ENCODE measurements at places on chromosomes 4 and X.

DNA sequence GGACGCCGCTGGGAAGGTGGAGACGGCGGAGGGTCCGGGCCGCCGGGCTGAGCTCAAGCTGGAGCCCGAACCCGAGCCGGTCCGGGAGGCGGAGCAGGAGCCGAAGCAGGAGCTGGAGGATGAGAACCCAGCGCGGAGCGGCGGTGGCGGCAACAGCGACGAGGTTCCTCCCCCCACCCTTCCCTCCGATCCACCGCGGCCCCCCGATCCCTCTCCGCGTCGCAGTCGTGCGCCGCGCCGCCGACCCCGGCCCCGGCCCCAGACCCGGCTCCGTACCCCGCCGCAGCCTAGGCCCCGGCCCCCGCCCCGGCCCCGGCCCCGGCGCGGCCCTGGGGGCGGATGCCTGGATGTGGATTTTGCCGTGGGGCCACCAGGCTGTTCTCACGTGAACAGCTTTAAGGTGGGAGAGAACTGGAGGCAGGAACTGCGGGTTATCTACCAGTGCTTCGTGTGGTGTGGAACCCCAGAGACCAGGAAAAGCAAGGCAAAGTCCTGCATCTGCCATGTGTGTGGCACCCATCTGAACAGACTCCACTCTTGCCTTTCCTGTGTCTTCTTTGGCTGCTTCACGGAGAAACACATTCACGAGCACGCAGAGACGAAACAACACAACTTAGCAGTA, 483 bp downstream of the USP27X start:
- DNase-seq = no peak

GRCh38 chrX:46381630-46382029, 163.6 kb downstream of the ZNF674 start:
- DNase-seq = no peak

DNA sequence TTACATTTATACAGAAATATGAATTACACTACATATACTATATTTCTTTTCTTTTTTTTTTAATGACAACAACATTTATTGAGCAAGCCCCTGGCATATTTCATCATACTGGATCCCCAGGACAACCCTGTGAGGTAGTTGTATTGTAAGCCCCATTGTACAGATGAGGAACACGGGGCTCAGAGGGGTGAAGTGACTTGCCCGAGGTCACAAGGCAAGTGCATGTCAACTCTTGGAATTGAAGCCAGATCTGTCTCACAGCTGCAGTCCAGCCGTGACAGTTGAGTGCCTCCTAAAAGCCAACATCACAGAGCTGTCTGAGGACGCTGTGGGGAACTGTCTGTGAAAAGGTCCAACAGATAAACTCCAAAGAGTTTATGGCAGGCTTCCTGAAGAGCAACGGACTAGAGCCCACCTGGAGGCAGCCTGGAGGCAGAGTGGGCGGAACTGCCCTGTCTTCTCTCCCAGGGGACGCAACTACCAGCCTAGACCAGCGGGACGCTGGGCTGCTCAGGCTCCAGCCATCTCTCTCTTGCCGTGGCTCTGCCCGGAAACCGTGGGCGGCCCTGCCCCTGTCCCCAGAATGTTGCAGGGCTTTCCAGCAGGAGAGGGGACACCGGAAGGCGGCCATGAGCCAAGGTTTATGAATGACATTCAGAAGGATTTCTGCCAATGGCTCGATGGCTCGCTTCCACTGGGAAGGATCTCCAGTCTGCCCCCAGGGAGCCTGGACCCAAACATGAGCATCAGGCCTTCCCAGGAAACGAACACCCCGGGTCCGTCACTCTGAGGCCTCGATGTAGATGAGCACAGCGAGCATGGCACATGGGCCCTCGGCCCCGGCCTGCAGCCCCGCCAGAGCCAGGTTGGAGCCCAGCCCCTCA, 50.1 kb downstream of the CFAP299 start:
- no peak for DNase-seq

DNA sequence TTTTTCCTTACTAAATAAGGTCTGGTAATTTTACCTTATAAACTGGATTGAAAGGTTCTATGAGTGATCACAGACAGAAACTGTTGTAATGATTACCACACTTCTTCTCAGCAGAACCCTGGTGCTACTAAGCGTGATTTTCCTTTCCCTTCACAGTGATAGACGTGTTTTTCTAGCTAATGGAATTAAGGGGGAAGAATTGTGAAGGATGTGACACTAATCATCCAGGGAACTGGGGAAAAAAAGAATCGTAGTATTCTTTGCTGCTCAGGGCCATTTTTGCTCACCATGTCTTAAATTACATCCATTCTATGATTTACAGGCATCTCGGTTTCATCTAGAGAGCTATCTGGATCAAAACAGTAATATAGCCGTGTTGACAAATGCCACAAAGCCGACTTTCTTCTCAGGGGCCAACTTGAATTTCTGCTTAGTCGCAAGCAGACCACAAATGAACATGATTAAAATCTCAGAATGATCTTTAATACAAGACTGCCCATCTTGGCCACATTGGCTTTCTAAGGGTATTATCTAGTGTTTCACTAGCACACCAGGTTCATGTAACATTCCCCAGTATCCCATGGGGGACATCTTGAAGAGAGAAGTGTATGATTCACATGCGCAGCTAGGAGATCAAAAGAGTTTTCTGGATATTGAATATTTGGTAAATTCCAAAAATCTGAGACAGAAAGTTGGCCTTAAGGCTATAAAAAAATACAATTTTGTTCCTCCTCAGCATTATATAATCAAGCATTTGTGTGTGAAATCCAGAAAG, 154.0 kb downstream of the UGT8 start:
- no peak for DNase-seq

DNA sequence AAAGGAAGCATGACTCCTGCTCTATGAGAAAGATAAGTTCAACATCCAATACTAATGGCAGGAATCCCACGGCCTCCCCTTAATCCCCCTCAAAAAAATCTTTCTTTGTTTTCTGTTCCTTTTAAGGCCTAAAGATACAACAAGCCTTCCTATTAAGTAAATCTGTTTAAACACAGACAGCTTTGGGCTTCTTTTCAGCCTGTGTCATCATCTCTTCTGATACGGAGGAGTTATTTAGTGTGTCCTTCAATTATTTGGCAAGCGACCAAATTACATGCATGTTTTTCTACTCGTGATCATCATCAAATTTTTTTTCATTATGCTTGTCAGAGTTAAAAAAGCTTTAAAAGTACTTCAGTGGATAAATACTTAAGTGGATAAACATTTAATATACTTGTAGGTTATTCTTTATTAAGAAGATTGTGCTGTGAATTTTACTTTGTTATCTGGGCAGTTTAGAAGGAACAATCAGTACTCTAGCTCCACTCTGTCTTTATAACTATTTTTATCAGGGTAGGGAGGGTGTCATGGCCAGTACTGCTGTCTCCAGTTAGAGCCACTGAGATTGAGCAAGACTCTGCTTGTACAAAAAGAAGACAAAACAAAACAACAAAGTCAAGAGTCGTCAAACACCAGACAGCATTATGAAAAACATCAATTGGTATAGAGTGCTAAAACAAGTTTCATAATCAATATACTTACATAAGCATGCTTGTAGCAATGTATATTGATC, 210.7 kb downstream of the PRR32 start:
- no peak for DNase-seq
